ENCODE measurements at places on chromosomes 3 and 15.
A peak's percentile ranks its signal among the peaks of the same experiment; 100 is the strongest.

GRCh38 chr3:46049093-46049492 is 21.8 kb upstream of the XCR1 start:
- no peak for DNase-seq

DNA sequence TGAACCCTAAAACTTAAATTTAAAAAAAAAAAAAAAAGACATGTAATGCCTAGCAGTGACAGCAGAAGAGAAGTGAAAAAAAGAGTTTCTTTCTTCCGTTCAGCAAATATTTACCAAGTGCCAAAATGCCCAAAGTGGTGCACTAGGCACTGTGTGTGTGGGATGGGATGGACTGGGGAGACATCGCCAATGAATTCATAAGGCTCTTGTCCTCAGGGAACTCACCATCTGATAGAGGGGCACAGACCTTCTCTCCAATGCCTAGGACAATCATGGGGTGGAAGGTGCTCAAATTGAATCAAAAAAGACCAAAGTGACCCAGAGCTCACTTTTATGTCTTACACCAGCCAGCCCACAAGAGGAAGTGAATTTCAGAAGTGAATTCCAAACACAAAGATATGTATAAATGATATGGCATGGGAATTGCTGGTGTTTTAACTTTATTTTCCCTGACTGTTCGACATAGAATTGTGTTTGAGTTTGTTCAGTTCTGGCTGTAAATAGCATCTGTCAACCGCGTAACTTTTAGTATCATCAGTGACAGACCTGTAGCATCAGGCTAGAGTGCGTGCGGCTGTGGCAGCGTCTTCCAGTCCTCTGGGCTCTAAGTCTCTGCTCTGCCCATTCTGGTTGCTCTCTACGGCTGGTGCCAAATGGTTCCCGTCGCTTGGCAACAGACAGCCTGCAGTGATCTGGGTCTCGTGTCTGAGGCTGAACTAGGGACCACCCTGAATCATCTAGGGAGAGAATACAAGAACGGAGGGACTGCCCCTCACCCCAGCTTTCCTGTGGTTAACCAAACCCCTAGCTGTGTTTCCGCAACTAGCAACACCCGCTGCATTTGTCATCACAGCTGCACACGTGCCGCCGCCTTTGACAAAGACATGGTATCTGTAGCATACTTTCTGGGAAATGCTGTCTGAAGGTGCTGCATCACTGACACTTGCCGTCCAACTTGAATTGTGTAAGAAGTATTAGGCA is 154.0 kb upstream of the THBS1 start:
- DNase-seq = peak; percentile 32

- DNase-seq = no peak
These were observed 36.2 kb upstream of the LRTM1 start for GRCh38 chr3:54964081-54964480.

DNA sequence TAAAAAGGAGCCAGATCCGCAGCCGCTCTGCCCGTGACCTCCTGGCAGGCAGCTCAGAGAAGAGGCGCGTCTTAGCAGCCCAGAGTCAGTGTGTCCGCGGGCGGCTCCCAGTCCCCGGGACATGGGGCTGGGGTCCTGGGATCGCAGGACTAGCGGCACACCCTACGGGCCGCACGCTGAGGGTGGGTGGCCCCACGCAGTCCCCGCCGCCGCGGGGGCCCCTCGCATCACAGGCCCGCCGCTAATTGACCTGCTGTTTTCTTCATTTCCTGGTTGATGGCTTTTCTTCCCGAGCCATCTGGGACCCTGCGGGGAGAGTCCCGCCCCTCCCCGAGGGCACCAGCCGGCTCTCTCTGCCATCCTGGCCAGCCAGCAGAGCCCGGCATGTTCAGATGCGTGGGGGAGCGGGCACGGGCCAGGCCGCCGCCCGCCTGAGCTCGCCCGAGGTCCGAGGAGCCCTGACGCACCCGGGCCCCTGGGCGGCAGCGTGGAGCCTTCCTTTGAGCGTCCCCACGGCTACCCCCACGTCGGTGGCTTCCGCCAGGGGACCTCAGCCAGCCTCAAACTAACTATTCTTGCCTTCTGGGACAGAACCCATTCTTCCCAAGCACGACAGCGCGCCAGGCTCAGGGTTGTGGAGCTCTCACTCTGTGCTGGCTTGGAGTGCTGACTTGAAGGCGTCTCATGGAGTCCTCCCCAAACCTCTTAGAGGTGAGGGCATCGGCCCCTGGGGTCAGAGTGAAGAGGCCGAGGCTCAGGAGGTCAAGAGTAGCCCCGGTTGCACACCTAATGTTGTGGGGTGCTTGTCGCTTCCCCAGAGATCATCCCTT is 34.6 kb upstream of the CACNA2D3 start:
- DNase-seq = no peak

DNA sequence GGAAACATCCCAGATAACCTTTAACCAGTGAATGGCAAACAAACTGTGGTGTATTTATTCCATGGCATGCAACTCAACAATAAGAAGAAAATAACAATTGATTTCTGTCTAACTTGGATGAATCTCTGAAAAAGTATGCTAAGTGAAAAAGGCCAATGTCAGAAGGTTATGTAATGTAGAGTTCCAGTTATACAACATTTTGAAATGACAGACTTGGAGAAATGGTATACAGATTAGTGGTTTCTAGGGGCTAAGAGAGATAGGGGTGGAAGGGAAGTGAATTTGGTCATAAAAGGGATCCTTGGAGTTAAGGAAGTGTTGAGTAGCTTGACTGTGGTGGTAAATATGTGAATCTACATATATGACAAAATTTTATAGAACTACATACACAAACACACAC is 269.4 kb upstream of the SUCLG2 start:
- DNase-seq = no peak

GRCh38 chr3:4376499-4376898 is 73.3 kb downstream of the SETMAR start:
- DNase-seq = no peak

GRCh38 chr3:52314489-52314888 is 1.6 kb upstream of the DNAH1 start:
- DNase-seq = no peak

GRCh38 chr3:184491867-184492615 is 69.5 kb upstream of the EPHB3 start:
- no peak for DNase-seq

GRCh38 chr3:57065588-57065987 is 5.1 kb downstream of the SPATA12 start:
- DNase-seq = no peak

DNA sequence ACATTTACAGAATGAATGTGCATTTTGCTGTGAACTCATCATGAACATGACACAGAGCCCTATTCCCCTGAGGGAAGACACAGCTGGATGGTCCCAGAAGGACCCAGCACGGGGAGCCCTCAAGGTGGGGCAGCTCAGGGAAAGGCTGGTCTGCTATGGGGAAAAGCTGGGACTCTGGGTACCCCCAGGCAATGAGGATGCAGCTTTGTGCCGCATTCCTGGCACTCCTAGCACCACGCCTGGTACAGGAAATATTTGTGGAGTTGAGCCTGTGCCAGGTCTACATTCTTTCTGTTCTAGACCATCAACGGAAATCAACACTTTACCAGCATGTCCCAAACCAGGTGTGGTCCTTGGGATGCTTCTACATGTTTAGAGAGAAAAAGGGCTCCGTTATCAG is 74.0 kb downstream of the SRGAP3 start:
- DNase-seq = no peak

GRCh38 chr3:49711489-49711888 is 8.0 kb downstream of the AMIGO3 start:
- no peak for DNase-seq

- no peak for DNase-seq
These were observed 222.4 kb downstream of the OPA1 start for GRCh38 chr3:193815246-193816027.

GRCh38 chr3:23303601-23304217 is 100.6 kb downstream of the UBE2E2 start:
- DNase-seq = no peak

GRCh38 chr3:156150434-156151066 is 30.2 kb downstream of the KCNAB1 start:
- no peak for DNase-seq

DNA sequence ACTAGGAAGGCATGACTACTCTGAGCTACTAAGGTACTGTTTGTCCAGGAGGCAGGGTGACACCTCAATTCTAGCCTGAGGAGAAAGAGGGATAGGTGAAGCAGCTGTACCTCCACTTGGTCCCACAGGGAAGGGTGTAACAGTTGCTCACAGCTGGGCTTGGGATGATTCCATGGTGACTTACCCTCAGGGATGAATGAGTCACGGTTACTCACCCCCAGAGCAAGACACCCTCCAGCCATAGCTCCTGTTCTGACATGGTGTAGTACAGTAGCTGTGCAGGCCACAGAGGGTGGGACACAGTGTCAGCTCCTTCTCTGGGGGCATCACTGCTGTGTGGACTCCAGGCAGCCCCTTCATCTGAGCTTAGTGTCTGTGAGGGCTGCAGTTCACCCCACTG is 868.6 kb upstream of the SEMA6D start:
- DNase-seq = no peak

DNA sequence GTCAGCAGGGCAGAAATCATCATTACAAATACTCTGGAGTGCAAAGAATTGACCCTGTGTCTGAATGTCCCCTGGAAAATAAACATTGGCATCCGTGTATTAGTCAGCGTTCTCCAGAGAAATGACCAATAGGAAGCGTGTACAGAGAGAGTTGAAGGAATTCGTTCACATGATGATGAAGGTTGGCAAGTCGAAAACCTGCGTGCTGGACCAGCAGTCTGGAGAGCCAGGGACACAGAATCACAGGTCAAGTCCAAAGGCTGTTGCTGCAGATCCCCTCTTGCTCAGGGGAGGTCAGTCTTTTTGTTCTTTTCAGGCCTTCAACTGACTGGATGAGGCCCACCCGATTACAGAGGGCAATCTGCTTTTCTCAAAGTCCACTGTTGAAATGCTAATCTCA is 16.6 kb downstream of the GP9 start:
- DNase-seq = no peak

GRCh38 chr3:127569160-127569559 is 21.4 kb downstream of the TPRA1 start:
- no peak for DNase-seq

- no peak for DNase-seq
These were observed 1.2 kb downstream of the TBL1XR1 start for GRCh38 chr3:177196008-177196455.

DNA sequence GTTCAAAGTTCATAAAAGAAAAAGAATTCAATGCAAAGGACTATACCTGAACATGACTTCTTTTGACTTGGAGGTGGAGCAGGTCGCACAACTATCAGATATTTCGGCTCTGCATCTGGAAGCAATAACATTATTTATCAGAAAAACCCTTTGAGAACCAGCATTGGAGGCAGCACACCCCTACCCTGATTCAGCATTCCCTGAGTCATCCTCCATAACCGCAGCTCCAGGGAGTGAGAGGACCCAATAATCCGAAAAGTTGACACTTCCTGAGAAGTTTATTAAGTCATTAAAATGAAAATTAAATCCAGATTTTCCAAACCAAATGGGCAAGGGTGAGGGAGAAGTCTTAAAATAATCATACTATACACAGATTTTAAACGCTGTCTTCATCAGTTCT is 90.6 kb downstream of the ABI3BP start:
- DNase-seq = no peak

DNA sequence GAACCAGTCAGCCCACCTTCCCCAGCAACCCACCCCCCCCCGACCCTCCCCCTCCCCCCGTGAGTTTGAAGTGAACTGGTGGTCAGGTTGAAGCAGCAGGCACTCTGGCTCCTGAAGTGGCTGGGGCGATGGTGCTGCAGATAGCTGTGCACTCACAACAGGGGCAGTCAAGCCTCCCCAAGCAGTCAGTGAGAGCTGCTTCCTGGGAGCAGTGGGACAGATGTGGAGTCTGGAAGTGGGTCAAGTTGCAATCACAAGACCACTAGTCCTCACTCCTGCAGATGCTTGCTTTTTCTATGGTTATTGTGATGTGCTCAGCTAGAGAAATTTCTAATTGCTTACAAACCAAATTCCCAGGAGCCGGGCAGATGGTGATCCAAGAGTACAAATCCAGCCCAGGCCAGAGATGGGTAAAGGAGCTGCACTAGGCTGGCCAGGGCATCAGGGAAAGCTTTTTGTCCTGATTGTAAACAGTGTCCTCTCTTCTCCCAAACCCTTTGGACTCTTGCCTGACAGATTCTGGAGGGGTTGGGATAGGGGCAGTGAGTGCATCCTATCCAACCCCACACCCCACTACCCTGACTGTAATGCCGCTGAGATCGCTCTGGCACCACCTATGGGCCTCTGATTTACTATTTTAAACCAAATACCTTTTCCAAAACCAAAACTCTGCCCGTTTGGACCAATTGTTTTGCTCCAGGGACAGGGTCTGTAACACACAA is 9.8 kb upstream of the CLPX start:
- no peak for DNase-seq

DNA sequence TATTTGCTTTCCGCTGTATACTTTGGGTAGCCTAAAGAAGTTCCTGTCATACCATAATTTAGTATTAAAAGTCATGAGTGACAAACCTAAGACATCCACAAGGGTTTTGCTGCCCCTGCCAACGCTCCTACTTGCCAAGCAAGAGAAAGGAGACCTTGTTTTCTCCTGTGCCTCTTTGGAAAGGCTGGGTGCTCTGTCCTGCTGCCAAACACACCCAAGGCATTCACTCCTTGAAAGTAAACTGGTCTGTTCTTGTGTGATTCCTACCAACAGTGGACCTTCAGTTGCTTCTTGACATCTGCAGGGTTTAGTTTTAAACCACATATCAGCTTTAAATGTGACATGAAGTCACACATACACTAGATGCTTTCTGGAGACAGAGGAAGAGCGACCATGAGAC is 295.4 kb downstream of the SLC9A9 start:
- DNase-seq = no peak

DNA sequence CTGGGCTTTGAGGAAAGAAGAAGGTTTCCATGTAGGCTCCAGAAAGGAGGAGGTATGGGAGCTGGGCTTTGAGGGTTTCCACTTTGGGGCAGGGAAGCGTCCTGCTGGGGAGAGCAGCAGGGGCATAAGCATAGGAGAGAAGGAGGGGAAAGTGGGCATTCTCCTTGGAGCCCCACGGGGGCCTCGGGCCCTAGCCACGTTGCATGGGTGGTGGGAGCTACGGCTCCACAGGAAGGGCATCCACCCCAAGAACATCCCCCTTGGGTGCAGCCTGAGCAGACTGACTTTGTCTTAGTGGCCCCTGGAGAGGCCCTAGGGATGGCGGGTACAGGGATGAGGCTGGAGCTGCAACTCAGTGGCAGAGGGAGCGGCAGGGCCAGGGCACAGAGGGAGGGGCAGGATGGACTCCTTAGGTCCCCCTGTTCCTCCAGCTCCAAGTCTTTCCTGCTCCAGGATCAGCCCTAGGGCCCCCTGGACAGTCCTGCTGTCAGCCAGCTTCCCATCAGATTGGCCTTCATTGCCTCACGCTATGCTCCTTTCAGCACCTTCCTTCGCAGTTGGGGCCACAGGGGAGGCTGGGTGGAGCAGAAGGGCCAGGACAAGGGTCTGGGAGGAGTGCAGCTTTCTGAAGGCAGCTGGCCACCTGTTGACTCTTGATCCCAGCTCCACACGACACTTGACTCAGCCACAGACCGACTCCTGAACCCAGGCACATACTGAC is 22.9 kb downstream of the PRR20G start:
- no peak for DNase-seq

- DNase-seq = no peak
These were observed 113.6 kb upstream of the SNTN start for GRCh38 chr3:63538919-63539318.
